Stimulated activated CD4-positive, alpha-beta T cell treated with anti-CD3 and anti-CD28 coated beads, Interleukin-4, amount 100 ng/mL, for 1 hour (primary cell): ENCODE measurements at places on chromosomes 7 and 10.

DNA sequence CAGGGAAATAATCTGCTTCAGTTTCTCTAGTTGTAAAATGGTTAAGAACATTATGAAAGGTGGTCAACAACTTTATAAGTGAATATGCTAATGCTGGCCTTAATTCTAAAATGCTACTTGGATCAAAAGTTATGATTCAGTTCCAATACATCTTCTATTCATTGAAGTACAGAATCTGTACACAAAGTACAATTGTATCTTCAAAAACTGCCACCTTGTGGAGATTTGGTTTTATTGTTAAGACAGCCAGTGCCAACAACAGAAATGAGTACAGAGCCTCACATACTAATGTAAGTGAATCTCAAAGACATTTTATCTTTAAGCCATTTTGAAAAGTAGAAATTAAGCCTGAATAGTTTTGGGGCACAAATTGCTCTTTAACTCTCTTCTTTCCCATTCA is 194.0 kb downstream of the CFTR start:
- no peak for DNase-seq

DNA sequence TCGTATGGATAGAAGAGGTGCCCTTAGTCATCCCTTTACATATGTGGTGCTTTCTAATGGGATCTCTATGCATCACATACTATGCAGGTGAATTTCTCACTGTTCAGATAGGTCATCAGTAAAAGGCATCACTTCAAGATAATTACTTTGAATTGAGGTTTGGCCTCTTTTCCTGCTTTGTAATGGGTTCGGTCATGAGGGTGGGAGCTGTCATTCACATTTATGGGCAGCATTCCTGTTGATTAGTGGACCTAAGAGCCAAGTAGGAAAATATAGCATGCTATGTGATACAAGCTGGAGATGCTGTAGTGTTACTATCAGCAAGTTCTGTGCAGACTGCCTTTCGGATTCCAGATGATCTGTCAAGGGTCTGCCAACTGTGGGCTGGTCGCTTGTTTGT is 156.3 kb downstream of the LCOR start:
- DNase-seq: no peak

DNA sequence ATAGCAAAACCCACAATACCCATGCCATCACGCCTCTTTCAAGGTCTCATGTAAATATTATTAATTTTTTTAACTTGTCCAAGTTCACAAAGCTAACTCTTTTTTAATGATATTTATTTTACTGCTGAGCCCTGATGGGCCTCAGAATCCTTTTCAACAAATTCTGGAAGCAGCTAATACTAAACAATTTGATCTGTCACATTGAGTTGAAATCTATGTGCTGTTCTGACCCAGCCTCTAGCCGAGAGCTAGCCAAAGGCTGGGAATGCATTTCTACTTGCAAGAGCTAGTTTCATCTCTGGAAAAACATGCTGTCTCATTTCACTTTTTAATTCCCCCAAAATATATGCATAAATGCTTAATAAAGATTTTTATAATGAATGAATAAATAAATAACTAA is 47.9 kb downstream of the TFAM start:
- no peak for DNase-seq

- DNase-seq: no peak
Measured at GRCh38 chr7:2984091-2984490, 59.6 kb downstream of the CARD11 start.

DNA sequence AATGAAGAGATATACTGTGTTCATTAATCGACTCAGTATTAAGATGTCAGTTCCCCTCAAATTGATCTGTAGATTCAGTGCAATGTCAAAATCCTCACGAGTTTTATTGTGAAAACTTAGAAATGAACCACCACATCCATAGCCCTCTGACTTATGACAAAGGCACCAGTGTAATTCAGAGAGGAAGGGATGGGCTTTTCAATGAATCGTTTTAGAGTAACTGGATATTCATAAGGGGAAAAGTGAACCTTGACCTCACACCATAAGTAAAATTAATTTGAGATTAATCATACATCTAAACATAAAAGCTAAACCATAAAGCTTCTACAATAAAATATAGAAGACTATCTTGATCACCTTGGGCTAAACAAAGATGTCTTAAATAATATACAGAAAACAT is 128.1 kb downstream of the ELFN1 start:
- no peak for DNase-seq

- no peak for DNase-seq
Measured at GRCh38 chr10:34495938-34496337, 319.2 kb downstream of the PARD3 start.

DNA sequence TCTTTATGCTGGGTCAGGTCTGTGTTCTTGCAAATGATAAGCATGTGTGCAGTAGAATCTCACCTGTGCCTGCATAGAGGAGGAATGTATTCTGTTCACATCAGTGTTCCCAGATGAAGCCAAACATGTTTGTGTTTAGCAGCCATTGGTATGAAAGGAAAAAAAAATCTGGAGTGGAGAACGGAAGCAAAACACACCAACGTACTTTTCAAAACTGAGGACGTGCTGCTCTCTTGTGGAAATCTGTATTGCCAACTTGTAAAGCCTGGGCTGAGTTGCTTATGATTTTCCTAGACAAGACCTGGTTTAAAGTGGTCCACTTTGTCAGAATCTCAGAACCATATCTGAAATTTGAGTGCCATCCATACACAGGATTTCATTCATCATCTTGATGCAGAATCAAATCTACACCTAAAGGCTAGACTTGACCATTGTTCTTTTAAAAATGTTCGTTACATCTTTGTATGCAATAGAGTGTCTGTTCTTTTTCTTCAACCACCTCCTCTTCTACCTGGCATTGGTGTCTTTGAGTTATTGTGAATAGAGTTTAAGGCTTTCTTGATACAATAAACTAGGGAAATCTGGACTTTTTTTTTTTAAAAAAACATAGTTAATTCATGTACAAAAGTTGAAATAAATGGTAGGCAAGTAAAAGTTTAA is 367.7 kb downstream of the PHF14 start:
- DNase-seq: no peak

GRCh38 chr7:135886345-135887132 is 90.6 kb downstream of the MTPN start:
- no peak for DNase-seq
